BE2C (cell line): ENCODE measurements at places on chromosomes 2 and 18.

DNA sequence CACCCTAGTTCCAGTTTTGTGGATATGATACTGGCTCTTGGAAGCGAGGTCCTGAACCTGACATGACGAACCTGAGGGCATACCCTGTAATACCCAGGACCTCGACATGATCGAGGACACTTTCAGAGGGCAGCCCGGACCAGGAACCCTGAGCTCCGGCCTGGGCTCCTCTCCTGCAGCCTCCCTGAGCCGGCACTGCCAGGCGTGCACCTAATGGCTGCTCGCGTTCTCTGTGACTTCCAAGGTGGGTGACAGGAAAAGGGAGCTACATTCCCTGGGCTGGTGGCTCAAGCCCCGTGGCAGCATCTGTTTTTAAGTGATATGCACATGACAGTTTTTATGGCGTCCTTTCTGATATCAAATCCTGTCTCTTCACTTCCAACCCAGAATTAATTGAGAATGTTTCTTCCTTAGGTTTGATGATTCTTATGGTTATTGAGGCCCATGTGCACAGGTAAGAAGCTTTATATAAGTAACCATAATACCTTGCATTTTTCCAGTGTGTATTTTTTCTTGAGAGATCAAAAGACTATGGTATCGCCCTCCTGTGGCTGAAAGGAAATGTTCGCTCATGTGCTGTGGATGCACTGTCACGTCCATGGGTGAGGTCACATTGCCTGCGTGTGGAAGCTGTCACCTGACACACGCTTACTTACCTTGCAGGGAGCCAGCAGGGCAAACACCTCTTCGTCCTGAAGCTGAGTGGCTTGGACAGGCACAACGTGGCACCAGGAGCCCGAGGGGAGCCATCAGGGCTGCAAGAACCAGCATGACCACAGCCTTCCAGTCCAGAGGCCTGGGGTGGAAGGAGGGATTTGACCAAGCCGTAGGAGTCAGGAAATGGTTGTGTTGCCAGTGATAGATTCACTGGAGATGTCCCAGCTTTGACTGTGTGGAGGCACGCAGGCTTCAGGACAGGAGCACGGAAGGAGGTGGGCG, 367.4 kb upstream of the MYT1L start:
- DNase-seq: peak; percentile 48

GRCh38 chr2:75074708-75075107, 116.3 kb downstream of the POLE4 start:
- DNase-seq: no peak

GRCh38 chr2:162211732-162212131, 31.5 kb downstream of the FAP start:
- DNase-seq: no peak

DNA sequence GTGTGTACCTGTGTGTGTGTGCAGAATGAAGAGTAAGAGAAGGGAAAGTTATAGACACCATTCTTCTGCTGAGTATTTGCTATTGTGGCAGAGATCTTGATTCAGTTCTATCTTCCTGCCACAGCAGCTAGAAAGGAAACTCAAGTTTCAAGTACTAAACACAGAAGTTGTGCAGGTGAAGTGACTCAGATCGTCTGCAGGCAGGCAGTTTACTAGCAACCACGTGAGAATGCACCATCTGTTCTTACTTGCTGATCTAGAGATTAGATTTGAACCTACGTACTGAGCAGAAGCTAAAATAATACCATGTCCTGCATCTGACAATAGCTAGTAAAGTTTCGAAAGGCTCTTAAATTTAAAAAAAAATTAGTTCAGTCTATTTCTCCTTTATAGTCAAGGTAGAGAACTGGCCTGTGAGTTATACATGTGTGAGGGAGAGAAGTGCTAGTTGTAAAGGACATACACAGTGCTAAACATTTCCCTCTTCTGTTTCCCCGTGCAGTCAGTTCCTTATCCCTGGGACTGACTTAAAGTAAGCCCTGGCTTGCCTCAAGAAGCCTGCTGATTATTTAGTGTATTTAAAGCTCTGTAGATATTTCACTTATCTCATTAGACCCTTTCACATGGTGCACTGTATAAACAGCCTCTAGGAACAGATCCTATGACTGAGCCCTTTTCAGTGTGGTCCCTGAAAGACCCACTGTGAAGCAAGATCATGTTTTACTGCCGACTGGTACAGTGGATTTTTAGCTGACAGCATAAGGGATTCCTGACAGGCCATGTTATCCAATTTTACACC, 45.0 kb downstream of the SLC38A11 start:
- DNase-seq: peak; percentile 13

- DNase-seq: no peak
These were observed 56.5 kb downstream of the PLA2R1 start for GRCh38 chr2:160005908-160006307.
